ENCODE measurements at places on chromosomes 2 and 18. TPM values are rescaled to one million over a fixed set of nuclear protein-coding genes. Genes with fewer than 3 reads are reported as not detected.

Gene C1QL2
- total RNA-seq: not detected

DNA sequence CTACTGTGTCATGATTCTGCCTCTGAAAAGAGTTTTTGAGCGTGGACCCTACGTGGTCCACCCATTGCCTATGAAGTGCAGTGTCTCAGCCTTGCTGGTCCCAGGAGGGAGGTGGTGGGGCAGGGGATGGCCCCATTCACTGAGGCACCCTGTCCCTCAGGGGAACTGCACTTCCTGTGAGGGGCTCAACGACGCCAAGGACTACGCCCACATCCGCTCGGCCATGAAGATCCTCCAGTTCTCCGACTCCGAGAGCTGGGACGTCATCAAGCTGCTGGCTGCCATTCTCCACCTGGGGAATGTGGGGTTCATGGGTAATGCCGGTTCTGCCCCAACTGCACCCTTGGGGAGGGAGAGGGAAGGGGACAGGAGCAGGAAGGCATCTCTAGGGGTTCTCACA is 42.5 kb downstream of the MYO7B start:
- DNase-seq: peak; percentile 4

DNA sequence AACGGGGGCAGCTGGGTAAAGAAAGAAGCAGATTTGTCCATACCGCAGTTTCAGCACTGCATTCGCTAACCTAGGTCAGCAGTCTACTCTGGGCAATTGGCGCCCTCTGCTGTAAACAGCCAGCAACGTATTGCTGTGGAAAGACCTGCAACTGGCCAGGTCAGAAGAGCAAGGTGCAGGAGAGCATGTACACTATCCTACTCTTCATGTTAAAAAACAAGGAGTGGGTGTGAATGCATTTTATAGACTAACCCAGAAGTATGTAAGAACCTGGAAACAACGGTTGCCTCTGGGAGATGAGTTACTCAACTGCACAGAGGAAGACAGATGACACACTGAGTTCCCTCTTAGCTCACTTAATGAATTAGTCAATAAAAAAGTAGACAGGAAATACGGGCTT is 6.2 kb downstream of the MRPS5 start:
- DNase-seq: peak; percentile 86

- no peak for DNase-seq
These were observed 24.4 kb downstream of the GRHL1 start for GRCh38 chr2:9975805-9976447.

- no peak for DNase-seq
These were observed 26.1 kb upstream of the SEMA4C start for GRCh38 chr2:96895746-96896651.

Gene SDC1
- 0.19 TPM for total RNA-seq

DNA sequence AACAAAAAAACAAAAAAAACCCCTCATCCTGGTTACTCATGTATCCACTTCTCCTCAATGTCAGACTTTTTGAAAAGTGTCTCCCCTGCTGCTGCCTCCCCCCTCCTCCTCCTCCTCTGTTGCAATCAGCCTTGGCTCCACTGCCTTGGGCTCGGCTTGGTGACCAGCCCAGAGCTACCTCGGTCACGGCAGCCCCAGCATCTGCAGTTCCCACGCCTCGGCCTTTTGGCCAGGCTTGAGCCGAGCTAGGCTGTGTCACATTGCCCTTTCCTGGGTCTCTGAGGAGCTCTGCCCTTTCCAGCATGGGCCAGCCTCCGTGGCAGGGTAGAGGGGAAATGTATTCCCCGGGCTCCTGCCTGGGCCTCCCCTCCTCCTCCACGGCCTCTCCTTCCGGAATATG is 22.7 kb upstream of the INHBB start:
- DNase-seq: no peak

DNA sequence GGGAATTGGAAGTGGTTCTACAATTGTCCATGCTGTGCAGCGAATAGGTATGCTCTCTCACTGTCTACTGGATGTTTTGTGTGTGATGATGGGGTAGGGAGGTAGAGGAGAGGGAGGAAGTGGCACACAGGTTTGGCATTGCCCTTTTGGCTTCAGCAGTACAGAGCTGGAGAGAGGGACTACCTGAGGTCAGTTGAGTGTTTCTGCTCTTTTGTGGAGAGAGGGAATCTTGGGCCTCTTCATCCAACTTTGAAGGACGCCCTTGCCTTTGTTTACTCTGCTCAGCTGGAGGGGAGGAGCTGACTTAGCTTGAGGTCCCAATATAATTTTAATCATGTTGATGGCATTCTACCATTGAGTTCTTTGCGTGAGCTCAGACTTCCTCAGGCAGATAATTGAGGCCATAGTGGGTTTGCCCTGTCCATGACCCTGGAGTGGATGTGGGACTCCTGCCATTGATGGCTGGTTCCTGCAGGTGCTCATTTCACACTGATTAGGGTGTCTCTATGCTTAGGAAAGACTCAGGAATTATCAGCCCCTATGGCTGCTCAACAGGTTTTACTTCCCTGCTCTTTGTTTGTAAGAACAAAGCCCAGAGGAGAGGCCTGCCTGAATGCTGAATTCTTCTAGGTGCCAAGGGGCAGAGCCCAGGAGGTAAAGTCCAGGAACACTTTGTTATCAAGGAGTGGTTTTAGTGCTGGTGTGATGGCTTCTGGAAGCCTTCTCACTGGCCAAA is 7.2 kb downstream of the RPIA start:
- DNase-seq: no peak

GRCh38 chr2:17620841-17621240 is 80.3 kb downstream of the VSNL1 start:
- no peak for DNase-seq

GRCh38 chr18:71583252-71583651 is 960.9 kb downstream of the CBLN2 start:
- DNase-seq: no peak

Gene ACOXL
- total RNA-seq: 0.15 TPM

DNA sequence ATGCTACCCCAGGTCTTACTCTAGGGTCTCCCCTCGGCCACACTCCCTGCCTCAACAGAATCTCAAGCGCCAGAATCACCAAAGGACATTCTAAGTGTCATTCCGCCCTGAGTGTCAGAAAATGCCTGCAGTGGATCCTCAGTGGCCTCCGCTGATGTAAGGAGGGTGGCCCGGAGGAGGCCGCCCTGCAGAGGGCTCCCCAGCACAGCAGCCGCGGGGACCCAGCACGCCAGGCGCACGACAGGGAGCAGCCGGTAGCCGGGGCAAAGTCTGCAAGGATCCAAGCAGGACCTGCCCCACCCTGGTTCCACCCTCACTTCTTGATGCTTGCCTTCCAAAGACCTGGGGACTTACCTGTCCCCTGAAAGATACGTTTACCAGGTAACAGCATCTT is 54.2 kb upstream of the ID2 start:
- no peak for DNase-seq

DNA sequence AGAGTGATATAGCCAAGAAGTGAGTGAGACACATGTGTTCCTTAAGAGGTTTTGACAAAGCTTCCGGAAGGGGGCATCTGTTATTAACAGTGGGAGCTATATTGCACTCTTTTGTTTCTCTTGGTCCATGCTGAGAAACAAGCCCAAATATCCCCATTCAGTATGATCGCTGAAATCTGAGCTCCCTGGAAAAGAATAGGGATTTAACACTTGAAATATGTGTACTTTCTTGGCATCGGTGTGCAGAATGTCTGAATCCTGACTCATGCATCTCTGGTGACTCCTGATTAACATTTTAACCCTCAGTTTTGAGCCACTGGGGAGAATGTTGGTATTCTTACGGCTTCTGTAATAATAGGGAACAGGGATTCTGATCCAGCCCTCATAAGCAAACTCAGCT is 448.1 kb downstream of the TSN start:
- DNase-seq: no peak

GRCh38 chr2:59594671-59595222 is 958.7 kb downstream of the BCL11A start:
- no peak for DNase-seq

DNA sequence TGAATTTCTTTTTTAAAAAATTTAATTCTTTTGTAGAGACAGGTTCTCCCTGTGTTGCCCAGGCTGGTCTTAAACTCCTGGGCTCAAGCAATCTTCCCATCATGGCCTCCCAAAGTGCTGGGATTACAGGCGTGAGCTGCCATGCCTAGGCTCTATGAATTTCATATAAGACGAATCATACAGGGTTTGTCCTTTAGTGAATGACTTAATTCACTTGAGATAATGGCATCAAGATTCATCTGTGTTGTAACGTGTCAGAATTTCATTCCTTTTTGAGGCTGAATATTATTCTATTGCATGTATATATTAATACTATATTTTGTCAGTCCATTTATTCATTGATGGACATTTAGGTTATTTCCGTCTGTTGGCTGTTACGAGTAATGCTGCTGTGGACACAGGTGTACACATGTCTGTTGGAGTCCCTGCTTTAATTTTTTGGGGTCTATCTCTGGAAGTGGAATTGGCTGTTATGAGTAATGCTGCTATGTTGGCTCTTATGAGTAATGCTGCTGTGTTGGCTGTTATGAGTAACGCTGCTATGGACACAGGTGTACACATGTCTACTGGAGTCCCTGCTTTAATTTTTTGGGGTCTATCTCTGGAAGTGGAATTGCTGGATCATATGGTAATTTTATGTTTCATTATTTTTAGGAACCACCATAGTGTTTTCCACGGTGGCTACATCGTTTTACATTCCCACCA is 210.6 kb downstream of the CAMKMT start:
- DNase-seq: no peak

DNA sequence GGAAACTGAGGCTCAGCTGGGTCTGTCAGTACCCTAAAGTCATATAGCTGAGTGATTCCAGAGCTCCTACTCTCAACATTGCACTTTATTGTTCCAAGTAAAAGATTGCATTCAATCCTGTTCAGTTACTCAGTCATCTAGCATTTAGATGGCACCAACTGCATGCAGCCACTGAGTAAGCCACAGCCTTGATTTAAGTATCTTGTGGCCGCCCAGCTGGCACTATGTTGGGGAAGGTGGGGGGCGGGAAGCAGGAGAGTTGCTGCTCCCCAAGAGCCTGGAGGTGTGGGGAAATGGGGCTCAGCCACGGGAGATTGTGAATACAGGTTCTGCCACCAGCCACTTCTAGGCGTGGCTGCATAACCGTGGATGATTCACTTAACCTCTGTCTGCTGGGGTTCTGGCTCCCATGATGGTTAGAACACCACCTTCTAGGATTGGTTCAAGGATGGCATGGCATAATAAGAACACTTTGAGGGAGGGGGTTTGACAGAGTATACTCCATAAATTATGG is 17.1 kb downstream of the ZFP36L2 start:
- DNase-seq: no peak

DNA sequence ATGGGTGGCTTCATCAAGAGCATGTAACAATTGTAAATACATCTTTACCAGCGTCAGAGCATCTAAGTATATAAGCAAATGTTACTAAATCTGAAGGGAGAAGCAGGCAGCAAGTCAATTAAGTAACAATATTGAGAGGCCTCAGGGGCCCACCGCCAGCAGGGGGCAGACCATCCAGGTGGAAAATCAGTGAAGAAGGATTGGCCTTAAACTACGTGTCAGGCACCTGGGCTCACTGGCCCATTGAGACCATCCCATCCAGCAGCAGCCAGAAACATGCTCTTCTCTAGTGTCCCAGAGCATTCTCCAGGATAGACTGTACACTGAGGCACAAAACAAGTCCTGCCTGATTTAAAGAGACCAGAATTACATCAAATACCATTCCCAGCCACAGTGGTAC is 96.2 kb upstream of the SNTG2 start:
- no peak for DNase-seq

GRCh38 chr2:7203056-7203467 is 285.9 kb downstream of the RNF144A start:
- DNase-seq: peak; percentile 68

- DNase-seq: peak; percentile 3
These were observed 137.8 kb upstream of the COPS8 start for GRCh38 chr2:236947896-236948295.

Gene ALPI
- total RNA-seq: not detected

- DNase-seq: no peak
These were observed 9.7 kb upstream of the PXDN start for GRCh38 chr2:1754046-1754445.

GRCh38 chr2:186052930-186053329 is 314.3 kb downstream of the FSIP2 start:
- DNase-seq: no peak

Gene CPO
- total RNA-seq: not detected

DNA sequence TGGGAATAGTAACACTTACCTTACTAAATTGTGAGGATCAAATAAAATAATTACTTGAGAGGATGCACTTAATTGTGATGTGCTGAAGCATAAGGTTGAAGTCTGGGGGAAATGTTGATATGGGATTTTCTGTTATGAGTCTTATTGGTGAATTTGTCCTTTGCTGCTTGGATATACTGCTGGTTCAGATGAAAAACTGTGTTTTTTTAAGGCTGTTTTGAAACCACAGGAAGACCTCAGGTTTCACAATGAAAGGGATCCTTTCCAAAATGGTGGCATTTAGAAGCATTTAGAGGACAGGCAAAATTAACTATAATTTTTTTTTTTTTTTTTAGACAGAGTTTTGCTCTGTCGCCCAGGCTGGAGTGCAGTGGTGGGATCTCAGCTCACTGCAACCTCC is 34.9 kb downstream of the SPATS2L start:
- DNase-seq: no peak

Gene REG3G
- total RNA-seq: not detected

DNA sequence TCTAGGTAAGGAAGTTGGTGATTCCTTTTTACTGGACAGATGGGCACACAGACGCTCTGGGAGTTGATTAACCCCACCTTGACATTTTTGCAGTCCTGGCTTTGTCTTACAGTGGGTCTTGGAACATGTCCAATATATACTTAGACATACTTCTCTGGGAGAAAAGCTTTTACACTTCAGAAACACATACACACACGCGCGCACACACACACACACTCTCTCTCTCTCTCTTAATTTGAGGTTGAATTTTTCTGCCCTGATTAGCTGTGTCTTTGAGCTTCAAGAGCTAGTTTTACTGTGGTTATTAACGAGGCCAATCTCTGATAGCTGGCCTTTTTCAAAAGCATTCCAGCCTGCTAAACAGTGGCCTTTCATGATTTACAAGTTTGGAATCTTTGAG is 215.0 kb downstream of the MYCN start:
- no peak for DNase-seq

- peak; percentile 54 for DNase-seq
These were observed 69.9 kb upstream of the ITGB6 start for GRCh38 chr2:160269803-160270570.

Gene POLR1B
- 34.6 TPM for total RNA-seq

Gene IGFBP5
- total RNA-seq: not detected

Gene CCDC141
- total RNA-seq: 14.6 TPM

GRCh38 chr18:12076424-12077140 is 17.1 kb upstream of the ANKRD62 start:
- DNase-seq: no peak

Gene LYG1
- 1.3 TPM for total RNA-seq

DNA sequence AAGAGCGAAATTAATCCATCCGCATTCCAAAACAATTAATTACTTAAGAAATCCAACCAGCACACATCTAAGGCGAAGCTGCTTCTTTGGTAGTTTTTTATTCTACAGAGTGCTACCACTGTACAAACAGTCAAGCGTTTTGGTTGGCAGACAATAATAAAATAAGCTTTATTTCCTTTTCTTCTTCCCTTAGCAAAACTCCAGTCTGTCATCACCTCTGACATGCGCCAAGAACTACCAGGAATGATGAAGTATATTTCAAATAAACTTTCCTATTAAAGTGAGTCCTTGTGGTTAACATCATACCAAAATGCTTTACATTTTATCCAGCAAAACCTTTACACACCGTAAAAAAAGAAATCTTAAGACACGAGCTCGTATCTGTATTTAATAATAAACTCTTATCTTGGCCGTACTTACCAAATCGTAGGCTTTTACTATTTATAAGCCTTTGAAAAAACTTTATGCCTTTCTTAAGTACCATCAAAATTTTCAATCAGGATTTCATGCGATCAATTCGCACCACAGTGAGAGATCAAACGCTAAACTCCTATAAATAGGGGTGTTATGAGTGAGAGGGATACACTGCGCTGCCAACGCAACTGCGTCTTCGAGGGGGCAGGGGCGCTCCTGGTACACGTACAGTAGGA is 1.3 kb downstream of the ATL2 start:
- DNase-seq: no peak
